Stimulated activated CD4-positive, alpha-beta T cell treated with anti-CD3 and anti-CD28 coated beads, TNF-alpha, amount 100 ng/mL, for 1 hour (primary cell): ENCODE measurements at places on chromosomes 4 and X.

GRCh38 chr4:85673540-85673939 is 198.6 kb downstream of the ARHGAP24 start:
- DNase-seq, result no peak

GRCh38 chrX:152575331-152575730 is 62.4 kb upstream of the GABRQ start:
- no peak for DNase-seq

DNA sequence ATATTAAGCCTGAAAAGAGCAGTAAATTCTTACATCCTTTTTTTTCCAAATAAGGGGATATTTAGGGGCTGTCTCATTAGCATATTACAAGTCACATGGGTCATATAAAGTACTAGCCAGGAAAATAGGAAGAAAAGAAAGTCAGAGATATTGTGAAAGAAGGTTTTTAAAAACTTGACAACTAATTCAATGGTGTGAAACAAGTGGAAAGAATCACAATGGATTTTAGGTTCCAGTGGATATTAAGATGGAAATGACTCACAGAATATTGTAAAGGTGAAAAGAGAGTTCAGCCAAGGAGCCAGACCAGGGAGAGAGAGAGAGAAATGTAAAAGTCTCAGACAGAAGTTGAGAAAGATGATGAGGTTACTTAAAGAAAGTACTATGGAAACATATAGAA is 297.2 kb downstream of the IQCM start:
- no peak for DNase-seq

DNA sequence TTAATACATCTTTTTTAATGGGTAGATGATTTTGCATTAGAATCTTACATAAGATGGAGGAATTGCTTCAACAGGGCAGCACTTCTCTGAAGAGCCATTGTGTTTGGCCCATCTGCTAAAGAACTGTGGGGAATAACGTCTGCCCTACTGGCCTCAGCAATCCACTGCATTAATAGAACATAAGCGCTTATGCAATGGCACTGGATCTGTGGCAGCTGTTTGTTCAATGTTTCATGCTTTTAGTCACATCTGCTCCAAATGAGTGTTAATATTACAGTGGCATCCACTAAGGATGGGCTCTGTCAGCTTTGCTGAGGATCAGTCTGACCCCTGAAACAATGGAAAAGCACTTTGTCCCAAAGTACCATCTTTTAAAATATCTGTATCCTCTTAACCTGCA is 279.0 kb upstream of the GK2 start:
- DNase-seq, result no peak

- no peak for DNase-seq
These were observed 83.2 kb downstream of the RBM47 start for GRCh38 chr4:40546506-40546905.

GRCh38 chrX:30302956-30303355 is 6.2 kb downstream of the NR0B1 start:
- DNase-seq, result no peak

- no peak for DNase-seq
These were observed 8.2 kb downstream of the ELOVL6 start for GRCh38 chr4:110190249-110190648.

DNA sequence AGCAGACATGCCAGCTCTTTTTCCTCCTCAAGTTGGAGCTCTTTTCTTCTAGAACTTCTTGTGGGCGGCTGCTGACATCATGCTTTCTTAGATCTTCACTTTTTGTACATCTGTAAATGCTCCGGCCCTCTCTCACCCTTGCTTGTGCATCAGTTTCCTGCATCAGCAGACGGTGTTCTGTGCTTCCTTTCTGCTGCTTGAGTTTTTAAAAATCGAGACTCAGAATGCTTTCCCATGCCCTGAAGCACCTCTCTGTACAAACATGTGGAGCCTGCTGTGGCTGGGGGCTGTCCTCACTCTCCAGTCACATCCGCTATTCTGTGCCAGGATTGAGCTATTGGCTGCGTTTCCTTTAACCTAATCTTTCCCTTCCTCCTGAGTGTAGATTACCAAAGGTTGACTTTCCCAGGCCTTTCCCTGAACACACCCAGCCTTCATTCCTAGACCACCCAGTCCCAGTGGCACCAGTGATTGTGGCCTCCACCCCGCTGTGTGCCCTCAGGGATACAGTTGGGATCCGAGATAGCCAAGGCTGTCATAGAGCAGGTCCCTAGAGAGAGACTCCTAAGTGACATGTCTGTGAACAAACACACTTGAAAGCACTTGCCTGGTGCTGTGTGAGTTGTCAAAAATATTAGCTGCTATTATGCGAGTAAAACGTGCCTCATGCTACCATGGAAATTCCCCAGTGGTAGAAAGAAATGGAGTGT is 41.9 kb downstream of the TNIP2 start:
- no peak for DNase-seq

- no peak for DNase-seq
These were observed 58.0 kb downstream of the VGLL1 start for GRCh38 chrX:136589966-136590365.

- DNase-seq, result no peak
These were observed 444.2 kb upstream of the SLIT2 start for GRCh38 chr4:19807505-19807904.

DNA sequence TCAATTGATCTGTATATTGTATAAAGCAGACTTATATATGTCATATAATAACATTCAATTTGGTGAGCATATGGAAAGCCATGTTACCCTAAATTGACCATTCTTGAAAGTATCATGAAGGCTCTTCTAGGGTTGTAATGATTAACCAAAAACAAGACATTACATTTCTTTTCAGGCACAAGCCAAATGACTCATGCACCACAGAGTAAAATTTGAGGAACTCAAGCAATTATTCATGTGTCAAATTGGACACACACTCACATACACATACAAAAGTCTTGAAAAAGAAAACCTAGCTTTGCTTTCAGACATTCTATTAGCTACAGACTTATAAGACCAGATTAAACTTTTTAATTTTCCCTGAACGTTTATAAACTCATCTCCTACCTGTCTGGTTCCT is 146.5 kb upstream of the PCDH18 start:
- DNase-seq, result no peak

- DNase-seq, result peak; percentile 48
These were observed 733 bp downstream of the FRYL start for GRCh38 chr4:48779095-48779997.

DNA sequence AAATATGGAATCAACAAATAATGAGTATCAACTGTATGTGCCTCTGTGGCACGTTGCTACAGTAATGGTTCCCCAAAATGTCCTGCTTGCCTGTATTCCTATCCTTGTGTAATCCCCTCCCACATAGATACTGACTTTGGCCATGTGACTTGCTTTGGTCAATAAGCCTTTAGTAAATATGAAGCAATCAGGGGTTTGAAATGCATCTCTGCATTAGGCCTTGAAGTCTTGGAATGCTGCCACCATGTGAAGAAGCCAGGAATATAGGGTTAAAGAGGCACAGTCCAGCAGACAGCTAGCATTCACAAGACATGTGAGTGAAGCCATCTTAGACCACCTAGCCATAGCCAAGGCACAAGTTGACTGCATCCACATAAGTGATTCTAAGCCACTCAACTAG is 190.9 kb downstream of the GABRB1 start:
- DNase-seq, result no peak

GRCh38 chr4:41290479-41290878 is 33.8 kb downstream of the UCHL1 start:
- DNase-seq, result no peak

DNA sequence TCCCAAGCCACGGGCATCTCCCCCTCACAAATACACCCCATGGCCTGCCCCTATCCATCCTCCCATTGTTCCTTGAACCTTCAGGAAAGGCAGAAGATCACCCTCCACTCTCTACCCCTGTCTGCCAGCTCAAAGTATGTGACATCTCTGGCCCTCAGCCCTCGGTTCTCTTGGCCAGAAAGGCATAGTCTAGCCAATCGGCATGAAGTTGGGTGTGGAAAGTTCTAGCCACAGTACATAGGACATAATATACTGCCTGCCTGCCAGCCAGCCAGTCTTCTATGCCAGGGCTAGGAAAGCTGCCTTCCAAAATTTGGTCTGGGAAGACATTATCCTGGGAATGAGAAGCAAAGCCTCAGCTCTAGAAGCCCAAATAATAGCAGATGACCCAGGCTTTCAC is 3.2 kb upstream of the PLP1 start:
- no peak for DNase-seq

DNA sequence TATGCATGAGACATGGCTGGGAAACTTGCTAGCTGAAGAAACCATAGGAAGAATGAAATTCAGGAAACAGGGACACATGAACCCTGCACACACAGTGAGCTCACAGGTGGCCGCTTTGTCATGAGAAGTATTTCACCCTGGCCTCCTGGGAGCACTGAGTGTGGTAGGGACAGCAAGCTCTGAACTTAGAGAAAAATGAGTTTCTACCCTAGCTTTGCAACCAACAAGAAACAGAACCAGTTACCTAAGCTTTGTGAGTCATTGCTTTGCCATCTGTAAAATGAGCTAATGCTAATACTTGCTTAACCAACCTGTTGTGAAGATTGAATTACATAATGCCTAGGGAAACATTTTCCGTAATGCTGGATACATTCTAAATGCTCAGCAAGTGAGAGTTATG is 206.6 kb upstream of the HS3ST1 start:
- DNase-seq, result no peak
